Substantia nigra (tissue), 51 donors: ENCODE measurements at places on chromosomes 2 and 18.

- DNase-seq, result no peak
Observed at GRCh38 chr2:50620783-50621182, 411.1 kb downstream of the NRXN1 start.

DNA sequence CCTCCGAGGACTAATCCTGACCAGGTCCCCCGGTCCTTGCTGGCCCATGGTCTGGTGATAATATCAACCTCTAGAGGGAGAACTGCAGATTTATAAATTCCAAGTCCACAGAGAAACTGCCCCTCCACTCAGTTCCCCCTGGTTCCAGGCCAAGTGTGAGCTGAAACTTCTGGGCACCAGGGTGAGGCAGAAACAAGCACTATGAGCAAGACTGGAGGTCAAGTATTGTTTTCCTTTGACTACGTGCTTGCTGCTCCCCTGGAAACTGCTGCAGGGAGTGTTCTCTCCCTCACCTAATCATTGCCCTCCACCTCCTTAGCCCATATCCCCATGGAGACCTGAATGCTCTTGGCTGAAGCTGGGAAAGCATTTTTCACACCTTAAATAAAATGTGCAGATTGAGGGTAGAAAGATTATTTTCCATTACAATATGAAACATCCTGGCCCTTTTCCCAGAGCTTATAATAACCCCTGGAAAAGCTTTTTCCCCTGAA is 135.2 kb downstream of the RDH14 start:
- no peak for DNase-seq

GRCh38 chr2:66695226-66695735 is 260.4 kb downstream of the MEIS1 start:
- DNase-seq, result no peak

GRCh38 chr2:85409845-85410583 is at the start of gene CAPG:
TSS of gene CAPG (minus strand) at chr2:85410366. CDS start at chr2:85402145, 8,221 bp downstream.
- DNase-seq, result no peak

GRCh38 chr2:115910270-115910669 is 1467.8 kb downstream of the DPP10 start:
- no peak for DNase-seq

DNA sequence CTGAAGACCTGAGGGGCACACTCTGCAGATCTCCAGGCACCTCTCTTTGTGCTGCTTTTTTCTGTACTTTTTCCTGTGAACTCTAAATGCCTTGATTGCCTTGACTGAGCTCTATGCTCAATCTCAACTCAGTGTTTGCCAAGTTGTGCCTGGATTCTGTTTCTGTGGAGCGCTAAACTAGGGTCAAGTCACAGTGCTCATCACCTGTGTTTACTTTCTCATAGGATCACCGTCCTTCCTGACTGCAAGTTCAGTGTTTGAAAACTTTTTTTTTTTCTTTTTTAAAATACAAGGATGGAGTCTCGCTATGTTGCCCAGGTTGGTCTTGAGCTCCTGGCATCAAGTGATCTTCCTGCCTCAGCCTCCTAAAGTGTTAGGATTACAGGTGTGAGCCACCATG is 62.6 kb downstream of the AGPS start:
- no peak for DNase-seq

GRCh38 chr2:102915128-102915527 is 153.3 kb downstream of the TMEM182 start:
- no peak for DNase-seq

GRCh38 chr18:74023220-74023619 is 124.4 kb downstream of the FBXO15 start:
- DNase-seq, result no peak

GRCh38 chr18:41134426-41134825 is 820.6 kb upstream of the PIK3C3 start:
- no peak for DNase-seq

- DNase-seq, result no peak
Observed at GRCh38 chr2:168850846-168851245, 39.4 kb downstream of the SPC25 start.

DNA sequence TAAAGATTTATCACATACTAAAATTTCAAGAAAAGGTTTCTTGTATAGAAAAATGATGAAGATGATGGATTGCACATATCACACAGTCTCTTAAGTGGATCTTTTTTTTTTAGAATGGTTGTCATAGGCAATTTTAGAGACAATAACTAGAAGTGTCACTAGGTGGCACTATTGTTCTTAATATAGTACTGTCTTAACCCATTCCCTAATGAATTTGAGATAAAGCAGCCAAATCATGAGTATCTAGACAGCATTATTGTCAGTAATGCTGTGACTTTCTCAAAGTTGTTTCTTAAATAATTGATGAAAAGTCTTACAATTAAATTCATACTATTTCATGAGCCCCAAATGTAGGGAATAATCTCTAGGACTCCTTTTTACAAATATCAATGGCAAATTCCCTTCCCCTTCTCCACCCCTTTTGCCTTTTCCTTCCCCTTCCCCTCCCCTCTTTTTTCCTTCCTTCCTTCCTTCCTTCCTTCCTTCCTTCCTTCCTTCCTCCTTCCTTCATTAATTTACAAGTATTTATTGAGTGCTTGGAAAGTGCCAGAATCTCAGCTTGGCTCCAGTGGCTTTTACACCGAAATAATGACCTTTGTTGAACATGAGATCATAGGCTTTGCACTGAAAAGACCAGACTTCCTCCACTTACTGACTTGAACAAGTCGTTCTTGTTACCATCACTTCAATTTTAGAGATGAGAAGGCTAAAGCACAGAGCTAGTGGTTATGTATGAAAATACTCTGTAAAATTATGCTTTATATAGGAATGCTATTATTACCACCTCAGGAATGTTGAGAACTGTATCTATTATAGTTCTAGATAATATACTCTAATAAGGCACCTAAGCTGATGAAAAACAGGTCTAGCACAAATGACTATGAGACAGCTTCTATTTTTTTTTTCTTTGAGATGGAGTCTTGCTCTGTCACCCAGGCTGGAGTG is 19.8 kb downstream of the MYL12B start:
- DNase-seq, result no peak

DNA sequence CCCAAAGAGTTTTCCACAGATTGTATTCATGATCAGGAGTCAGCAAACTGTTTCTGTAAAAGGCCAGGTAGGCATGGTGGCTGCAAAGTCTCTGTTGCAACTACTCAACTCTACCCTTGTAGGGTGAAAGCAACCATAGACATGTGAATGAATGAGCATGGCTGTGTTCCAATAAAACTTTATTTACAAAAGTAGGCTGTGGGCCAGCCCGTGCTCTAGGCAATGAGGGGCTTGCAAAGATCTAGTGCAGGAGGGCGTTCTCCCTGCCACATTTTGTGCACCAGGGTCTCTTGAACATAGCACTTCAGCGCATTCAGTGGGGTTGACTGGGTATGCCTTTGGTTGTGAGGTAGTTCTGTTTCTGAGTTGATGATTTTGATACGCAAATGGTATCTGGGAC is 85.8 kb downstream of the ST6GAL2 start:
- DNase-seq, result no peak

DNA sequence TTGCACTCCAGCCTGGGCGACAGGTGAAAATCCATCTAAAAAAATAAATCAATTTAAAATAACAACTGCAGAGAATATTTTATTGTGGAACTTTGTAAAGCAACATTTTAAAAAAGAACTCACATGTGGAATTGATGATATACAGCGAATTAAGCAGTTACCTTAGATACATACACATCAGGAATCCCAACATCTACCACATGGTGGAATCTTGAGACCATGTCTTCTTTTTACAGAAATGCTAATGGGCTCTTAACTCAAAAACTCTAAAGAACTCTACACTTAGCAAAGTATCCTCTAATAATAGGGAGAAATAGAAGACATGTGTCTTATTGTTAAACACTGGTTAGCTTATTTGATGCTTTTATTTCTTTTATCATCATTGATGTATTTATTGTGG is 373.6 kb downstream of the CDH7 start:
- DNase-seq, result no peak

DNA sequence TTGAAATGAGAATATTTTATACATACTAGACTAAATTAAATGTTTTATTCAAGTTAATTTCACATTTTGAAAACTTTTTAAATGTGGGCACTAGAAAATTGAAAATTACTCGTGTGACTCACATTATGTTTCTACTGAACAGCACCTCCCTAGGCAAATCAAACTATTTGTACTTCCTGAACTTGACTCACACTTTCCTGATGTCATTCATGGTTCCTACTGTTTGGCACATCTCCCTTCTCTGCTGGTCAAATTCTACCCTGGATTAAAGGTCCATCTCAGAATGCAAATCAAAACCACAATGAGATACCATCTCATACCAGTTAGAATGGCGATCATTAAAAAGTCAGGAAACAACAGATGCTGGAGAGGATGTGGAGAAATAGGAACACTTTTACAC is 16.7 kb downstream of the LHCGR start:
- DNase-seq, result no peak
